ENCODE measurements at places on chromosomes 1 and 21.

DNA sequence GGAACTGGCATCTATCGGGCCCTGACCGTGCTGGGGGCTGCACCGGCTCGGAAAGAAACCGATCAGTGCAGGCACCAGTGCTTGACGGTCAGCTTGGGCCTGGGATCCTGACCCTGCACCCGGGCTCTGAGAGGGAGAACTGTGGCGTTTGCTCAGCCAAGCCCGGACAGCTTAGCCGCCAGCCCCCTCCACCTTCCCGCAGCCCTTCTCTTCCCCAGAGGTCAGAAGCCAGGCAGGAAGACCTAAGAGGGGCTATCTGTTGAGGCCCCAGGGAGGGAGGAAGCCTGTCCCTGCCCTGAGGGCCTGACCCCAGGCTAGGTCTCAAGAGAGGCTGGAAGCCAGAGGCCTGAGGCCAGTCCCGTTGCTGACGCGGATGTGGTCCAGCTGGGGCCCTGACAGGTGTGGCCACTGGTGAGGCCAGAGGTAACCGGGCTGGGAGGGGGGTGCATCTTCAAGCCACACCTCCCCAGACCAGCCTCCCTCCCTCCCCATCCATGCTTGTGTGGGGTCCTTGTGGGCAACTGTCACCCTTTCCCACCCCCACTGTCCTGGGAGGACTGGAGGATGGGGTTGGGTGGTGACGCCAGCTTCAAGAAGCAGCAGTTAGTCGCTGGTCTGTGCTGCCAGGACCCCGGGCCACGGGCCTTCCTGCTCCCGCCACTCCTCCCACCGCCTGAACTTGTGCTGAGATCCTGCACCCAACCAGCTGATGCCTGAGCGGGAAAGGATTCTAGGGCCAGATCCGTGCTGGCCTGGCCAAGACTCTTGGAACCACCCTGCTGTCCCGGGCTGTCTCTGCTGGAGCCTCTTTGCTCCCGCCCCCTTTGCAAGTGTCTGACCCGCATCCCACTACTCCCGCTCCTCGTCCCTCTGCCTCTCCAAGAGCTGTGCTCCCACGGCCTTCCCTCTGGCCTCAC is 2.6 kb upstream of the DVL1 start:
- DNase-seq = no peak

DNA sequence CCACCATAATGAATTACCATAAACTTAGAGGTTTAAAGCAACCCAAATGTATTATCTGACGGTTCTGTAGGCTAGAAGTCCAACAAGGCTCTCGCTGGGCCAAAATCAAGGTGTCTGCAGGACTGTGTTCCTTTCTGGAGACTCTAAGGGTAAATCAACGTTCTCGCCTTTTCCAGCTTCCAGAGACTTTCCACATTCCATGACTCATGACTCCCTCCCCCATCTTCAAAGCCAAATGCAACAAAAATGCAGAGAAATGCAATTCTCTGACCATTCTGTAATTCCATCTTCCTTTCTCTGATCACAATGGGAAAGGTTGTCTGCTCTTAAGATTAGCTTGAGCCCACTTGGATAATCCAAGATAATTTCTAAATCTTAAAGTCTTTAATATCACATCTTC is 287.1 kb downstream of the LTN1 start:
- no peak for DNase-seq

- DNase-seq = no peak
Observed at GRCh38 chr1:75861831-75862230, 65.1 kb downstream of the MSH4 start.

DNA sequence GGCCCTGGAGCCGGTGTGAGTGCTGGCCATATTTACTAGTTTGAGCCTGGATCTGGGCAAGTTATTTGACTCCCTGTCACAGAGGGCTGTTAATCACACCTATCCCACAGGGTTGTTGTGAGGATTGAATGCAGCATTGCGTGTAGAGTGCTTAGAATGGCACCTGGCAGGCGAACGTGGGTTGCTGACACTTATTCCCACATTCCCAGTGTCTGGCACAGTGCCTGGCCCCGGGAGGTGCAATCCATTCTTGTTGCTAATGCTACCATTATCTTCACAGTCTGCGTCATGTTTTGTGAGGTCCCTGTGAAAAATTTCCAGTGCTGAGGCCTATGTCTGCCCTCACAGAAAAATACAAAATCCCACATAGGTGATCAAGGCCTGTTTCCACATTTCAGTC is 66.1 kb downstream of the CD2 start:
- DNase-seq = no peak

- no peak for DNase-seq
Observed at GRCh38 chr1:235648954-235649367, 623 bp downstream of the GNG4 start.

DNA sequence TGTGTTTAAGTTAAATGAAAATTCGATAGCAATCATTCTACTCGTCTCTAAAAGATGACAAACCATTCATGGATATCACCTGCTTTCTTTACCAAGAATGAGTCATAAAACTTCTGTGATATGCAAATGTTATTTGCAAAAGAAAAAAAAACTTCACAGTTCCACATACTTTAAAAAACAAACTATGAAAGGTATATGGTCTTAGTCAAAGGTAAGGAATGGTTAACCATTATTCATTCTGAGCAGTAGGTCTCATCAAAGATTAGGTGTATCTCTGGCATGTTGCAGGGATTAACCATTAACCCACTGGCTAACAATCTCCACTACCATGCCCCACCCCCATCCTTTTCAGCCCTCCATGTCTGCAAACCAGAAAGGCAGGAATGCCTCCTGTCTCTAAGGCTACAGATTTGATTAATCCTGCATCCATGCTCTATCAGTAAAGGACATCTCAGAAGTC is 44.4 kb downstream of the PTPN14 start:
- peak; percentile 11 for DNase-seq

GRCh38 chr1:110348771-110349170 is 9.6 kb downstream of the RBM15 start:
- DNase-seq = no peak

DNA sequence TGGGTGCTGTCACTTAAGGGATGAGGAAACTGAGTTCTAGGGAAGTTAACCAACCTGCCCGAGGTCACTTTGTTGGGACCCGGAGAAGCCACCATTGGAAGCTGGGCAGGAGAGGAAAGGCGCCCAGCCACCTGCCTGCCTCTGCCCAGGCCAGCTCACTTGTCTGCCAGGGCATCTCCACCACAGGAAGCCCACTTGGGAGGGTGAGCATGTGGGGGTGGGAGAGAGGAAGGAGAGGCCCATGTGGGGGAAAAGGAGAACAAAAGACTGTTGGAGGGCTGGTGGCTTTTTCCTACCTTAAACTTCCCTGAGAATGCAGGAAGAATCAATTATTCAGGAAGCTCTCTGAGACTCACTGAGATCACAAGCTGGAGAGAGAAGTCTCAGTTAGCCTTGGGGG is 43.8 kb upstream of the SELENON start:
- DNase-seq = no peak

DNA sequence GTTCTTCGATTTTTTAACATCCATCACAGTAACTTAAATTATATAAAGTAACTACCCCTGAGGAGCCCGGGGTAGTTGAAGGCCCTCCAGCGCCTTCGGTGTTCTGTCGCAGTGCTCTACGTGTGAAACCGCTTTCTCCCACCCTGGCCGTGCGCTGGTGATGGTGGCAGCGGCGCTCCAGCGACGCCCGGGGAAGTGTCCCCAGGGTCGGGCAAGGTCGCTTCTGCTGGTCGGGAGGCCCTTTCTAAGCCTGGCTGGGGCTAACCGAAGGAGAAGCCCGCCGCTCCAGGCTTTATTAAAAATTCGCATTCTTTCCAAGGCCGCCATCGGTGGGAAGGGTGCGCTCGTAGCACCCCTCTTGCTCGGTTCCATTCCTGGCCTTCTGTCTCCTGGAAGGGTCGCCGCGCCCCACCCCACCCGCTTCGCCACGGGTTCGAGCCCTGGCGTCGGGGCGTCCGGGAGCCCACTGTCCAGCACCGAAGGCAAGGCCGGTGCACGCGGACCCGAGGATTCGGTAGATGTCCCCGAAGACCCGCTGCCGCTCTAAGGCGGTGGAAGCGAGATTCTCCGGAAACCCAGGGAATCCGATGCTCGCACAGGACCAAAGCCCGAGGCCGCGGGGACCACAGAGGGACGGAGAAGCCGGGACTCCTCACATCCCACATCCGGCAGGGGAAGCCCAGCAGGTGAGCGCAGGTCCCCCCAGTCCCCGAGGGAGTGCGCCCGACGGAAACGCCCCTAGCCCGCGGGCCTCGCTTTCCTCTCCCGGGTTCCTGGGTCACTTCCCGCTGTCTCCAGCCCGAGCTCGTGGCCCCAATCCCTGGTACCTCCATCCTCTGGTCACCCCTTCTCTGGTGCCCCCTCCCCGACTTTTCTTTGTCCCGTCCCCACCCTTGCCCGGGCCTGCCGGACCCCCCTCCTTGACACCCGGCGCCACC is 685 bp upstream of the RIPPLY3 start:
- DNase-seq = no peak

DNA sequence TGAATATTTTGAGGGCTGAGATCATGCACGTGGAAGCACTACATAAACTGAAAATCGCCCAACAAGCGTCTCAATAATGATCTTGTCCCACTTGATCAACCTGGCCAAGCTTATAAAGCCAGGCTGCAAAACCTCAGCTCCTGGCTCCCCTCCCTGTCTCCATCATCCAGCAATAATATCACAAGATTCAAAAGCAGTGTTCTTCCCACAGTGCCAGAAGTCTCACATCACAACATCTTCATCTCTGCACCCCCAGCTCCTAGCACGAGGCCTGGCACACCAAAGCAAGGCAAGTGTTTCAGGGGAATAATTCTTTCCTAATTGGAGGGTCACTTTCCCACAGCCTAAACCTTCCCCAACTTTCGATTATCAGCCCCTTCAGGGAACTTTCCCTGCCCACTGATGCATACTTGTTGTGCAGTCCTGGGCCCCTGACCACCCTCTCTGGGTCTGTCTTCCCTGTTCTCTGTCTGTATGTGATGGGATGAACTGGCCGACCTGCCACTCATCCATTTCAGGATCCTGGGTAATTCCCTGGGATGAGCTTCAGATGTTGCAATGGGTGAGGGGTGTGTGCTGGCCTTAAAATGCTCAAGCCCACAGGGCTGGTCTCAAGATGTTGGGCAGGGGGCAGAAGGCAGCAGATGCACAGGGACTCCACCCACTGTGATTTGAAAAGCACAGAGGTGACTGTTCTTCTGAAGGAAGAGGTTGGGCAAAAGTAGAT is 129.0 kb downstream of the DMRTB1 start:
- DNase-seq = no peak

GRCh38 chr1:105416261-105416660 is 1640.2 kb upstream of the PRMT6 start:
- no peak for DNase-seq

DNA sequence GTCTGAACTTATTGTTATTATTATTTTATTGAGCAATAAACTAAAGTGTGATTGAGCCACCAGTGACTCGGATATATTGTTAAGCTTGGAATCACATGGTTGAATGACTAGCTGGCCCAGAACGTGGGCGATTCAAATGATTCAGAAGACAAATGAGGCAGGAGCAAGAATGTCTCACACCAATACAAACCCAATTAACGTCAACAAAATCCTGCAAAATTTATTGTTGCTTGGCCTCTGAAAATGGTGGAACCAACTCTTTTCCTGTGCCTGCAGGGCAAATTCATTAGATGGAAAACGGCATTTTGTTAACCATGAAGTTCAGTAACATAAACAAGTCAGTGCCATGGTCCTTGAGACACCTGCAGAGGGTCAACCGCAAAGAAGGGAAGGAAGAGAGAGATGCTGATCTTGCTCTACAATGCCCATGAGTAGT is 482.0 kb downstream of the SETD4 start:
- no peak for DNase-seq

- DNase-seq = no peak
Observed at GRCh38 chr1:239417986-239418640, 31.7 kb downstream of the CHRM3 start.

DNA sequence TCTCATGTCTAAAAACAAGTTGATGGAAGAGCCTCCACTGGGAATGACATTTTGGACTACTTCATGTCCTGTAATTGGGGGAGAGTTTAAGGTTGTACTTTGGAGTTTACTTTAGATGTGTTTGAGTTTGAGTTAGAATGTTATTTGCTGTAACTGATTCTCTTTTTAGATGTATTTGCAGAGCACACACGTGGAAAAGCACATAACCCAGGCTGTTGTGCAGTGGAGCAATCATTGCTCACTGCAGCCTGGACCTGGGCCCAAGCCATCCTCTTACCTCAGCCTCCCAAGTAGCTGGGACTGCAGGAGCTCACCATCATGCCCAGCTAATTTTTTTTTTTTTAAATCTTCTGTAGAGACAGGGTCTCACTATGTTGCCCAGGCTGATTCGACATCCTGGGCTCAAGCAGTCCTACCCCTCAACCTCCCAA is 36.7 kb upstream of the SH3D21 start:
- no peak for DNase-seq

GRCh38 chr1:43293896-43294760 is 6.7 kb upstream of the TIE1 start:
- no peak for DNase-seq

DNA sequence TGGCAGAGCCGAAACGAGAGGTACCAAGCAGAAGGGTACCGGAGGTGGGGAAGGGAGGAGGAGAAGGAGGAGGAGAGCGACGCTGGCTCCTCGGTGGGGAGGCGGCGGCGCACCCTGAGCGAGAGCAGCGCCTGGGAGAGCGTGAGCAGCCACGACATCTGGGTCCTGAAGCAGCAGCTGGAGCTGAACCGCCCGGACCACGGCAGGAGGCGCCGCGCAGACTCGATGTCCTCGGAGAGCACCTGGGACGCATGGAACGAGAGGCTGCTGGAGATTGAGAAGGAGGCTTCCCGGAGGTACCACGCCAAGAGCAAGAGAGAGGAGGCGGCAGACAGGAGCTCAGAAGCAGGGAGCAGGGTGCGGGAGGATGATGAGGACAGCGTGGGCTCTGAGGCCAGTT is 32.4 kb downstream of the STYXL2 start:
- no peak for DNase-seq

GRCh38 chr1:21961799-21962198 is 15.0 kb upstream of the CELA3B start:
- no peak for DNase-seq

GRCh38 chr1:185096531-185096930 is 51.2 kb downstream of the RNF2 start:
- no peak for DNase-seq

- no peak for DNase-seq
Observed at GRCh38 chr1:193538003-193538354, 351.6 kb upstream of the B3GALT2 start.

GRCh38 chr1:245444147-245444828 is 289.5 kb downstream of the KIF26B start:
- no peak for DNase-seq

DNA sequence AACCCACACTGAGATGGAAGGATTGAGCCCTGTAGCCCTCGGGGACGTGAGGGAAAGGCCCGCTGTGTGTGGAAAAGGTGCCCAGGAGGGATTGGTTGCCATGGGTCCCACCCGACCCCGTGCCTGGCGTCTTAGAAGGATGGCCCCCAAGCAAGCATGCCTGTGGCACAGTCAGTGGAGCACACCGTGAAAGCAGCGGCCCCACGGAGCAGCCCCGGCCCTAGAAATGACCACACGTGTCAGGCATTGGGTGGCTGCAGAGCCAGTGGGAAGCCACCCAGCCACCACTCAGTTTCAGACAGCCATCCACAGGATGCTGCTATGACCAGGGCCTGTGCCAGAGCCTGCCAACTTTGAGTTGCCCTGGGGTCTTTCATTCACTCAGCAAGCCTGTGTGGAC is 13.3 kb upstream of the EPHA8 start:
- no peak for DNase-seq
